ENCODE measurements at places on chromosomes 4 and X.

GRCh38 chr4:38686682-38687081 lies 22.7 kb downstream of the KLF3 start:
- no peak for DNase-seq

GRCh38 chr4:22417408-22417807 lies 98.5 kb downstream of the ADGRA3 start:
- DNase-seq, result no peak

DNA sequence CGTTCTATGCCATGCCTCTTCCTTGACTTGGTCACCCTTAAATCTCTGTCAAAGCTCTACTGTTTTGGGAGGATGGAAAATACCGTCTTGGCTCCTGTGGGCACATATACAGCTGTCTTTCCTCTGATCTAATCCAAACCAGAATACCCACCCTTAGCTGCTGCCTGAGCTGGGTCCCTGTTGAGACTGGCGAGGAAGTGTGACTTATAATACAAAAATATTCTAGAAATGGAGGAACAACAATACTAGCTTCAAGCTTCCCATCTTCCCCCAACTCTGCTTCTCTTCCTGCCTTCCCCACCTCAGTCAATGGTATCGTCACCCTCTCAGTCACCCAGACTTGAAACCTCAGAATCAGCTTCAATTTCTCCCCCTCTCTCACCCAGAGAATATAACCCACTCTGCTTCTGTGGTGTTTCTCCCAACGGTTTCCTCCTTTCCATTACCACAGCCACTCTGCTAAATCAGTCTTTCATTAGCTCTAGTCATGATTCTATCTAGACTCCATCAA lies 599 bp upstream of the IL2RG start:
- DNase-seq, result no peak

DNA sequence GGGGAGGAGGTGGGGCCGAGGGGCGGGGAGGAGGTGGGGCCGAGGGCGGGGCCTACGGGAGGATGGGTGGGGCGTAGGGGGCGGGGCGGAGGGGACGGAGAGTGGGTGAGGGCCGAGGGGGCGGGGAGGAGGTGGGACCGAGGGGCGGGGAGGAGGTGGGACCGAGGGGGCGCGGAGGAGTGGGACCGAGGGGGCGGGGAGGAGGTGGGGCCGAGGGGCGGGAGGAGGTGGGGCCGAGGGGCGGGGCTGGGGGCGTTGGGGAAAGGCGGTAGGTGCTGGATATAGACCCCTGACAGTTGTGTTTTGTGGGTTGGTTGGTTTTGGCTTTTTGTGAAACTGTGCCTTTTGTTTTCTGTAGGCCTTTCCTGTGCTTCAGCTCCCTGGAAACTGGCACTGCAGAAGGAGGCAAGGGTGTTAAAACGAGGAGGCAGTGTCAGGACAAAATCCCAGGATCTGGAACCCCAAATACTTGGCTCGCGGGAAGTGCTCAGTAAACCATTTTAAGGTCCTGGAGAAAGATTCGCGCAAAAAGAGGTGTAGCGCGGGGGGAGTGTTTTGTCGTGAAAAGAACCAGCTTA lies 580 bp upstream of the MMGT1 start:
- DNase-seq, result no peak

GRCh38 chr4:134001057-134001456 lies 200.5 kb downstream of the PABPC4L start:
- no peak for DNase-seq
